ENCODE measurements at places on chromosomes 2 and 18. TPM values are rescaled to one million over a fixed set of nuclear protein-coding genes. Genes with fewer than 3 reads are reported as not detected.

GRCh38 chr2:29632018-29632417, 289.4 kb downstream of the ALK start:
- no peak overlapping the region for H3K27ac ChIP-seq
- H3K4me3 ChIP-seq = no peak overlapping the region
- DNase-seq = no peak
- H3K36me3 ChIP-seq = no peaks in the 10 kb centered on the region

DNA sequence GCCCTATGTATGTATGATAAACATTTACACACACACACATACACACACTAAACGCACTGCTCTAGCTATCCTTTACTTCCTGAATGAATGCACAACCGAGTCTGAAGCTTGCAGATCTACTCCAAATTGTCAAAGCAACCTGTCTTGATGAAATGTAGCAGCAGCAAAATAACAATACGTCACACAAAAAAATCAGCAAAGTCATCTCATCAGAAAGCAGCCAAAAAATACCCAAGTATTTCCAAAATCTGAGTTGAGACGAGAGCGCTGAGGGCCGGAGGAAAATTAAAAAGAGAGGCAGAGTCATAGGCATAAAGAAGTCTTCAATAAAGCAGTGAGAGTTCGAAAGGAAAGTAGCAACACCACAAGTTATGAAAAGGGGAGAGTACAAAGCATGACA, 67.7 kb downstream of the ZNF521 start:
- no peak overlapping the region for H3K4me3 ChIP-seq
- H3K27ac ChIP-seq = no peak overlapping the region
- DNase-seq = no peak
- H3K36me3 ChIP-seq = no peaks in the 10 kb centered on the region

DNA sequence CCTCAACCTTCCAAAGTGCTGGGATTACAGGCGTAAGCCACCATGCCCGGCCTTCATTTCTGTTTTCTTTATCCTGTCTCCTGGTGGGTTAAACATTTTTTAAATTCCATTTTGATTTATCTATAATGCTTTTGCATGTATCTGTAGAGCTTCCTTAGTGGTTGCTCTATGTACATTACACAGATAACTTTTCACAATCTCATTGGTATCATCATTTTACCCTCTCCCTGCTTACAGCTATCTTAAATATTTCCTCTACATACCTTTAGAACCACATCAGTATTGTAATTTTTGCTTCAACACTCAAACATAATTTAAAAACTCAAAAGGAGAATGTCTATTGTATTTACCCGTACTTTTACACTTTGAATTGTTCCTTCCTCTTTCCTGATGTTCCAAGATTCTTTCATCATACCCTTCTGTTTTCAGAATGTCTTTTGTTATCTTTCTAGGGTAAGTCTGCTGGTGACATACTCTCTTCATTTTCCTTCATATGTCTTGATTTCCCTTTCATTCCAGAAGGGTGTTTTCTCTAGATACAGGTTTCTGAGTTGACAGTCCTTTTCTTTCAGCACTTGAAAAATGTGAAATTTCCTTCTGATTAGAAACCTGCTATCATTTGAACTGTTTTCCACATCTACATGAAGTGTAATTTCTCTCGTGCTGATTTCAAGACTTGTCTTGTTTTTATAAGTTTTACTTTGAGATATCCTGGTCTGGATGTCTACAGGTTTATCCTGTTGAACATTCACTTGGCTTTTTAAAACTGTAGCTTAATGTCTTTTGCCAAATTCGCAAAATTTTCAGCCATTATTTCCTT, 21.9 kb downstream of the PPP3R1 start:
- H3K4me3 ChIP-seq = no peak overlapping the region
- H3K4me1 ChIP-seq = peaks cover 7% of the 10 kb centered on the region
- no peaks in the 10 kb centered on the region for H3K27me3 ChIP-seq
- DNase-seq = no peak
- H3K36me3 ChIP-seq = no peaks in the 10 kb centered on the region

DNA sequence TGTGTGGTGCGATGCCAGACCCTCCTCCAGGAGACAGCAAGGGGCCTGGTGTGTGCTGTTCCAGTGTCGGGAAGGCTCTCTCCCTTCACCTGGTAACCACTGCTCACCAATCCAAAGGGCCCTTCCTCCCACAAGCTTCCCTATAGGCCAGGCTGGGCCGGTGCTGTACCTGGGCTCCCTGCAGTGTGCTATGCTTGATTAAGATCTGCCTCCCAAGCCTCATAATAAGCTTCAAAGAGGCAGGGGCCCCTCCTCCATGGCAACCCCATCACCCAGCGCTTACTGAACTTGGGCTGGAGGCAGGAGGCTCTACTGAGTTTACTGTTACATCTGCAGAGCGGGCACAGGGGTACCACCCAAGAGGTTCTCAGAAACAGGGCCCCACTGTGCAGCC, 4.5 kb upstream of the MAL start:
- no peak overlapping the region for H3K27ac ChIP-seq
- DNase-seq = no peak
- H3K36me3 ChIP-seq = no peaks in the 10 kb centered on the region
- peaks cover 9% of the 10 kb centered on the region for H3K4me1 ChIP-seq
- H3K4me3 ChIP-seq = no peak overlapping the region

GRCh38 chr2:31228717-31229116, 5.2 kb upstream of the EHD3 start:
- H3K4me3 ChIP-seq = no peak overlapping the region
- DNase-seq = no peak
- no peaks in the 10 kb centered on the region for H3K36me3 ChIP-seq
- H3K27ac ChIP-seq = no peak overlapping the region
- no peaks in the 10 kb centered on the region for H3K27me3 ChIP-seq
- peaks cover 3% of the 10 kb centered on the region for H3K4me1 ChIP-seq

- H3K36me3 ChIP-seq = no peaks in the 10 kb centered on the region
- no peak overlapping the region for H3K27ac ChIP-seq
- DNase-seq = no peak
- no peaks in the 10 kb centered on the region for H3K27me3 ChIP-seq
- peaks cover 16% of the 10 kb centered on the region for H3K4me1 ChIP-seq
- no peak overlapping the region for H3K4me3 ChIP-seq
Measured at GRCh38 chr2:68464651-68465050, 2.4 kb downstream of the FBXO48 start.

Gene MROH2A
- not detected for total RNA-seq

Gene SLC66A2
- total RNA-seq = 51.2 TPM

Gene FEV
- total RNA-seq = not detected

Gene LMAN1
- 58.3 TPM for total RNA-seq

Gene MEP1B
- not detected for total RNA-seq

Gene SPC25
- 0.45 TPM for total RNA-seq
